ENCODE measurements at places on chromosomes 16 and 17.
A peak's percentile ranks its signal among the peaks of the same experiment; 100 is the strongest.

- DNase-seq, result no peak
Observed at GRCh38 chr16:85235991-85236817, 123.9 kb upstream of the CIBAR2 start.

DNA sequence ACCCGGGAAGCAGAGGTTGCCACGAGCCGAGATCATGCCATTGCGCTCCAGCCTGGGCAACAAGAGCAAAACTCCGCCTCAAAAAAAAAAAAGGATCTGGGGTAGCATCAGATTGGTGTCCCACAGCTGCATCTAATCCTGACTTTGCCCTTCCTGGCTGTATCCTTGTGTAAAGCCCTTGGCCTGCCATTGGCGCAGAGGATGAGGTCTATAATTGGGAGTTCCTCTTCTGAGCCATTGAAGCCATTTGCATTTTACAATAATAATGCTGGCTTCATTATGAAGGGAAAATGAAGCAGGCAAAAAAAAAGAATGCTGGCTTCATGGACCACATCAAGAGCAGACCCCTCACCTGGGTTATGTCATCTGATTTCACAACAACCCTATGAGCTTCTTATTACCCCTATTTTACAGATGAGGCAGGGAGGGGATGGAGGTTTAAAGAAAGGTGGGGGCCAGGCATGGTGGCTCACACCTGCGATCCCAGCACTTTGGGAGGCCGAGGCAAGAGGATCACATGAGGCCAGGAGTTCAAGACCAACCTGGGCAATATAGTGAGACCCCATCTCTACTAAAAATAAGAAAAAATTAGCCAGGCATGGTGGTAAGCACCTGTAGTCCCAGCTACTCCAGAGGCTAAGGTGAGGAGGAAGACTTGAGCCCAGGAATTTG lies 1.2 kb upstream of the LITAFD start:
- DNase-seq, result no peak

DNA sequence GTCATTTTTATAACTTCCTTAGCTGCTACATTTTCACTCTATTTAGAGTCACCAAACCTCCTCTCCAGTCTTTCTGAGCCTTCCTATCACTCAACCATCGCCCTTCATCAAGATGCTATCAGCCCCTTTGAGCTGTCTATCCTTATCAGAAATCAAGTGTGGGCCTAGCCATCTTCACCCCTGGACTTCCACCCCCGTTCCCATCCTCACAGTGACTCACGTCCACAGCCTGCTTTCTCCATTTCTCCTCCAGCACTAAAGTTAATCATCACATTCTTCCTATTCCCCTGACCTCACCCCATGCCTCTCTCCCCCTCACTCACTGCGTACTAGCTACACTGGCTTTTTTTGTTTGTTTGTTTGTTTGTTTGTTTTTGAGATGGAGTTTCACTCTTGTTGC lies 2.4 kb upstream of the TEKT3 start:
- no peak for DNase-seq

DNA sequence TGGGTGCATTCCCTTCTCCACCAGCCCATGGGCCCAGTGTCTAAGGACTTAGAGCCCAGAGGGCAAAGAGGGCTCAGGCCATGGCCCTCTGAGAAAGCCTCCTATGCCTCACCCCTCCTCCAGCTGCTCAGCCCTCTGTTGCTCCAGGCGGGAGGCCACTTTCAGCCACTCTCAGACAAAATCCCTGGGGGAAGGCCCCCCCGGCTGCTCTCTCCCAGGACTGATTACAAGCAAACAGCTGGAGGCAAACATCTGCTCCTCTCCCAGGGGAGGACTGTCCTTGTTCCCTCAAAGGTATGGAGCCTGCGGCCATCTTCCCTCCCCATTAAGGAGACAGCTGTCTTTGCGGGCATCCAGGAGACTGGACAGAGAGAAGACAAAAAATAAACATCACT lies 54.9 kb upstream of the DLX4 start:
- DNase-seq, result no peak

DNA sequence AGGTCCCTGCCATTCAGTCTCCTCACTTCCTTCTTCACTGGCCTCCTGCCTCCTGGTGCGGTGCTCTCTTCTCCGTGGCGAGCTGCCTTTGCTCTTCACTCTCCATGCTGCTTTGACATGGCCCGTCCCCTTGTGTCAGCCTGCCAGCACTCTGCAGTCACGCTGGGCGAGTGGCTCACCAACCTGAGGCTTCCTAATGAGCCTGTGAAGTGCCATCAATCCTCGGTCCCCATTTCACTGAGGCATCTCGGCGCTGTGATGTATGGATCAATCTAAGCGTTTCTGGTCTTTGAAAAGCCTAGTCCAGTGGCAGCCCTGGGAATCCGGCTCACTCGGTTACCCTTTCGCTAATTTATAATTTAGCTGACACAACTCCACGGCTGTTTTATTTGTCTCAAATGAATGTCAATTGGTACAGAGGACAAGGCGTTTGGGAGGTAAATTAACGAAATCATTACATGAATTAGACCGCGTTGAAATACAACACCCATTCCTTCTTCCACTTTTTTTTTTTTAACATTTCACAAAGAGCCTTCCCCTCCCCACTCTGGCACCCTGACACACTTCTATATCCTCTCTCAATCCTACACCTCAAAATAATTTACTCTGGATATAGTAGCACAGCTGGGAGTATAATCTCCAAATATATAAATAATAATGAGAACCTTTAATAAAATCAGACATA lies 610.7 kb downstream of the TMEM114 start:
- no peak for DNase-seq

DNA sequence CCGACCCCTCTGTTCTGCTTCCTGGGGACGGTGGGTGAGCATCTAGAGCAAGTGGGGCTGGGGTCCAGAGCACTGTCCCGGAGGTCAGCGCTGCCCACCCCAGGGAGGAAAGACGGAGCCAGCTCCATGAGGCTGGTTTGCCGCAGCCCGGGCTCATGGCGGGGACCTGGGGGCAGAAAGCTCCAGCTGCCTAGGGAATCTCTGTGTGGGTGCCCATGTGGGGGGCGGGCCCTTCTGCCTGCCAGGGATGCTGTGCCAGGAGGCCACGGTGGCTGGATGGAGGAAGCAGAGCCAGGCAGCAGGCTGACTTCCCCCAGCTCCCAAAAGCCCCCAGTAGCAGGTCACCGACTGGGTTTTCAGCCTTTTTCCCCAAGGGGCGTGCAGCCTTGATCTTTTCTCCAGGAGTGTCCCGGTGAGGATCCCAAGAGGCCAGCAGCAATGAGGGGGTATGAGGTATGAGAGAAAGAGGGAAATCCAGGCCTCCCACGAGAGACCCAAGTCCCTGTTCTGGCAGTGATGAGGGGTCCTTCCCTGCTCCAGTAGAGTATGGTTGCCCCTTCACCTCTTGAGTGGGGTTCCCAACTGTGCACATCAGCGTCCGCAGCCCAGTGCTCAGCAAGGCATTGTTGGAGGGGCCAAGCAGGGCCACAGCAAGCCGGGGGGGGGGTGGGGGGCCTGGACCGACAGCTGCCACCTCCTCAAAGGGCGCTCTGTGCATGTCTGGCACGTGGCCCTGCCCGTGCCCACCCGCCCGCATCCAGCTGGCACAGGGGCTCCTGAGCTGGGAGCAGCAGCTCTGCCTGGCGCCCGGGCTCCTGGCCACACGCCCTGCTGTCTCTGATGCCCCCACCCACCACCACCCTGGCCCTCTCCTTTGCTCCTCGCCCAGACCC lies 15.6 kb upstream of the BCAR1 start:
- no peak for DNase-seq

- no peak for DNase-seq
Observed at GRCh38 chr17:60224064-60224463, 74.3 kb downstream of the CA4 start.

DNA sequence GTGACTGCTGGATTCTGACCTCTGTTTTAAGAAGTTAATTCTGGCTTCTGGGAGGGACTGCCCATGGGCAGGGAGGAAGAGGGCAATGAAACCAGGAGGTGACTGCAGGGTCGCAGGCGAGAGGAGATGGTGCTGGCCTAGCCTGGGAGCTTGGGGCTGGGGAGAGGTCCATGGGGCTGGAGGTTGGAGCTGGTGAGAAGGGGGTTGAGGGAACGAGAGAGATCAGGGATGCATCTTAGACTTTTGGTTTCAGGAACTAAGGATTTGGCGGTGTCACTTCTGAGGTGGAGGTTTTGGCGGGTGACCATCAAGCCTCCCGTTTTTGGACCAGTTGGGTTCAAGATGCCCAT lies 64.6 kb downstream of the NKD1 start:
- DNase-seq, result no peak

GRCh38 chr16:81520151-81520470 lies 75.5 kb downstream of the CMIP start:
- no peak for DNase-seq

- no peak for DNase-seq
Observed at GRCh38 chr17:19260958-19261357, 23.8 kb downstream of the EPN2 start.

- DNase-seq, result no peak
Observed at GRCh38 chr17:62043140-62043539, 21.9 kb downstream of the MED13 start.

- no peak for DNase-seq
Observed at GRCh38 chr17:41167561-41167960, 460 bp downstream of the KRTAP4-3 start.

DNA sequence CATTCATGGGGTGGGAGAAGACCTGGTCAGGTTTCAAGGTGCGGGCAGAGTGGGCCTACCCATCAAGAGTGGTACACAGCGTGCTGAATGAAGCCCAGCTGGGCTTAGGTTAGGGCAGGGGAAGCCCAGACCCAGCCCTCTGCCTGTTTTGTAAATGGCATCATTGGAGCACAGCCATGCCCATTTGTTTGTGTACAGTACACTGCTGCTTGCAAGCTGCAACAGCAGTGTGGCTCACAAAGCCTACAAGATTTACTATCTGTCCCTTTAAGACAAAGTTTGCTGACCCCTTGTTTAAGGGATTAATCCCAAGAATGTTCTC lies 230.1 kb upstream of the TNRC6C start:
- no peak for DNase-seq

GRCh38 chr17:72158895-72159885 lies 38.4 kb downstream of the SOX9 start:
- no peak for DNase-seq

DNA sequence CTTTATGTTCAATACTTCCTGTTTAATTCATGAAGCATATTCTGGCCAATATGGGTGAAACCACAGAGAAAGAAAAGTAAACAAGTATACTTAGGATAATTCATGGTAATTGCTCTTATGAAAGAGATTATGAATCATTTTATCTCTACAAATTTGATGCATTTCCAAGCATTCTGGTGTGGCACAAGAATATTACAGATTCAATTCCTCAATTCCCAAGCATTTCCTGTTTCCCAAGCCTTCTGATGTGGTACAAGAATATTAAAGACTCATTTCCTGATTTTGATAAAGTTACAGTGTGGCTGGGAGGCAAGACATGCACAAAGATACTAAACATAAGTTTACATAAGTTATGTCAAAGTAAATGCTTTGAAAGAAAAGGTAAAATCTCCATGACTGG lies 126.1 kb upstream of the NUDT7 start:
- no peak for DNase-seq

DNA sequence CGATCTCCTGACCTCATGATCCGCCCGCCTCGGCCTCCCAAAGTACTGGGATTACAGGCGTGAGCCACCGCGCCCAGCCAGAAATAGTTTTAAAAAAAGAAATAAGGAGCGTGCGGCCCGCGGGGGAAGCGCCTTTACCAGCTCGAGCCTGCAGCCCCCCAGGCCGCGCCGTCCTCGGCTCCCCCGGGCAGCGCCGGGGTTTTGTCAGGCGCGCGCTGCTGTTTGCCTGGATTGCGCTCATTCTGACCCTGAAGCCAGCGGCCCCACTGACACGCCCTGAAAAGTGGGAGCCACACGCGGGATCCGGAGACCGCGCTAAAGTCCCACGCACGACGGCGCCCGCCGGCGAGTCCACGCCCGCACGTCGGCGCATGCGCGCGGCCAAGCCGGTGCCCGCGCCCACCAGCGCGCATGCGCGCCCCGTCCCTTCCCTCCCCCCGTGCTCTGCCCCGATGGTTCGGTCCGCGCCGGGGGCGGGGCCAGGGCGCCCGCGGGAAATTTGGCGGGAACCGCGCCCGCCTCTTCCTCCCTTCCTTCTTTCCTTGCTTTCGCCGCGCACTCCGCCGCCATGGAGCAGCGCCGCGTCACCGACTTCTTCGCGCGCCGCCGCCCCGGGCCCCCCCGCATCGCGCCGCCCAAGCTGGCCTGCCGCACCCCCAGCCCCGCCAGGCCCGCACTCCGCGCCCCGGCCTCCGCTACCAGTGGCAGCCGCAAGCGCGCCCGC lies at the start of gene CDT1:
Gene CDT1, plus strand, starts transcription at position 526 of the 724 bp plus-strand sequence. Its CDS starts 43 bp downstream, at position 569.
- DNase-seq, result peak; percentile 83

GRCh38 chr16:67164599-67165061 lies at the start of gene HSF4:
Gene HSF4 (plus strand): TSS chr16:67164745. CDS start chr16:67164812, 67 bp downstream.
- DNase-seq, result no peak

DNA sequence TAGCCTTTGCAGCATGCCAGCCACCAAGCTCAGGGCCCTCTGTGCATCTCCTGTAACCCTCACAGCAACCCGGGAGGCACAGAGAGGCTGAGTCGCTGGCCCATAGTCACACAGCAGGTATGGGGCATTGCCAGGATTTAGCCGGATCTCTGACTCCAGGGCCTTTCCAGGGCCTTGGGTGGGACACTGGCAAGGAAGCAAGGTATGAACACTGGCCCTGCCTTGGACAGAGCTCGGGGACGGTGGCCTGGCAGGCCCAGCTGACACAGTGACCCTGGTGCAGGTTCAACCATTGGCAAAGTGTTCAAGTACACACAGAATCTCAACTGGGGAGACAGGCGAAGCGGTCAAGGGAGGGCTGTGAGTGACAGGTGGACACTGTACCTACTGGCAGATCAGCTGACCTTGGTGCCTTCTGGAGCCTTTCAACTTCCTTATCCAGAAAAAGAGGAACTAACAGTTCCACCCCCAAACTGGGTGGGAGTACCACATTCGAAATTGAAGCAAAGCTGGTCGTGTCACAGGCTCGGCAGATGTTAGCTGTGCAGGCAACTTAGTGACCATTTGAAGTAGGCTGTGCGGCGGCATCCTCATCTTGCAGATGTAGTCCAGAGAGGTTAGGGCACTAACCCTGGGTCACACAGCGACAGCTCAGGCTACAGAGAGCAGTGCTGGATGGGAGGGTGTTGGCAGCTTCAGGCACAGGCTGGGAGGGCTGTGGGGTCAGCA lies 287.4 kb downstream of the SEC14L1 start:
- no peak for DNase-seq

All from activated naive CD4-positive, alpha-beta T cell treated with Interleukin-2 at 50 U/mL for 16 hours (primary cell).